ENCODE measurements at places on chromosomes 7 and 10.

DNA sequence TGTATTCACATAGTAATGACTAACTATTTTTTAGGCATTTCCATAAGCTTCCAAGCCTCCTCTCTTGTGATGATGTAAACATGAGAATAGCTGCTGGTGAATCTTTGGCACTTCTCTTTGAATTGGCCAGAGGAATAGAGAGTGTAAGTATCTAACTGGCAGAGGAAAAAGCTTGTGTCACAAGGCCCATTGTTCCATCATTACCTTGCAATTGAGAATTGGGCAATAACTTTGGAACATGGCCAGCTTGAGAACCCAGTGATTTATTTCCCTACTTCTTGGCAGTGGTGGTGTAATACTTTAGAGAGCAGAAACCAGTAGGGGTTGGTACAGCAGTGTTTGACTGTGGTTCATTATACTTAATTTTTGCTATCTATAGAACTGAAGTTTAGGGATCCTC is 12.0 kb downstream of the IFRD1 start:
- DNase-seq, result no peak

GRCh38 chr7:44845451-44845850 is 2.4 kb downstream of the H2AZ2 start:
- no peak for DNase-seq

DNA sequence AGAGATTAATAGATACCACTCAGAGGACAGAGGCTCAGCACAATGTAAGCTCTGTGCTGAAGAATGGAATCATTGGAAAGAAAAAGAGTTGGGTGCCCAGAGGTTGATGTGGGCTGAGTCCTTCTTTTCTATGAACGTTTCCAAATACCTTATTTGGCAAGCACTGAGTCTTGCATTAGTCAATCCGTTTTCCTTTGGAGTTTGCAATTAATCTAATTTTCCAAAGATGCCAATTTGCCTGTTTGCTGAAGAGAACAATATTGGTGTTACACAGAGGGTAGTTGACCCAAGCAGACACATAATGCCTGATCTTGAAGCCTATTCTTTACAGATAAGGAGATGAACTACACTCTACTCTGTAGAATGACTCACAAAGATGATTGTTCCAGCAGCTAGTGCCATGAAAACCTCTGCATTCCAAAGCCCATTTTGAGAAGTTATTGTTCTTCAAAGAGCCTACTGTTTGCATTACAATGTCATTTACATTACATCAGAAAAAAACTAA is 55.4 kb upstream of the MET start:
- DNase-seq, result no peak

GRCh38 chr7:31744294-31744874 is 57.4 kb downstream of the PPP1R17 start:
- peak; percentile 51 for DNase-seq

GRCh38 chr7:77958436-77958835 is 159.9 kb downstream of the PHTF2 start:
- no peak for DNase-seq

- DNase-seq, result no peak
Measured at GRCh38 chr10:129157185-129157584, 309.9 kb upstream of the MGMT start.

DNA sequence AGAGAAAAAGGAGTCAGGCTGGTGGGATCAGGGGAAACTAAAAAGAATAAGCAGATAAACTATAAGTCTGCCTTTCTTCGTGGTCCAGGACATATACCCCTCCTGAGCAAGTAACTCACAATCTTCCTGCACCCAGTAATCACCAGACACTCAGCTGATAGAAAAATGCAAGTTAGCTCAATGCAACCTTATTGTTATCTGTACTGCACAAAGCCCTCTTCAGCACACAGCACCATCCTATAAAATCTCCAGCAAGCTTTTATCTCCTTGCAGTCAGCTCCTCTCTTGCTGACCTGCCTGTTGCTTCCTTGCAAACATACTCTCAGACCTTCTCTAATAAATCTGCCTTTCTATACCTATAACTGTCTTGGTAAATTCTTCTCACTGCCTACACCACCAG is 6.7 kb downstream of the SLC37A3 start:
- DNase-seq, result no peak

GRCh38 chr10:117188371-117188770 is 8.9 kb upstream of the KCNK18 start:
- DNase-seq, result no peak

- no peak for DNase-seq
Measured at GRCh38 chr10:131746241-131746711, 154.5 kb upstream of the PPP2R2D start.

DNA sequence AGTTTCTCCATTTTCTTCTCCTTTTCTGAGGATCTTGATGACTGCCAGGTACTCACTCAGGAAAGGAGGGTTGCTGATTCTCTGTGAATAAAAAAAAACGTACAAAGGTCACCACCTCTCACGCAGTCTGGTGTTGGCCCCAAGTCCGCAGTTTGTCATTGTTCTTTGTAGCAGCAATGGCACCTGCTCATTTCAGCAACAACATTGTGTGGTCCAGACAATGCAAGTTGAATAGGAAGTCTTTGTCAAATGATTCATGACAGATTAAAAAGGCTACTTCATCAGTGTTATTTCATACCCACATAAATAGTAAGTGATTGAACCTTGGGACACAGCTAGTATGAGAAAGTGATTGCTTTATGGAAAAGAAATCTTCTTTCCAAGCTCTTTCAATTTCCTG is 653.5 kb upstream of the MGMT start:
- no peak for DNase-seq

- DNase-seq, result peak; percentile 49
Measured at GRCh38 chr10:90872648-90873020, 860 bp downstream of the RPP30 start.

DNA sequence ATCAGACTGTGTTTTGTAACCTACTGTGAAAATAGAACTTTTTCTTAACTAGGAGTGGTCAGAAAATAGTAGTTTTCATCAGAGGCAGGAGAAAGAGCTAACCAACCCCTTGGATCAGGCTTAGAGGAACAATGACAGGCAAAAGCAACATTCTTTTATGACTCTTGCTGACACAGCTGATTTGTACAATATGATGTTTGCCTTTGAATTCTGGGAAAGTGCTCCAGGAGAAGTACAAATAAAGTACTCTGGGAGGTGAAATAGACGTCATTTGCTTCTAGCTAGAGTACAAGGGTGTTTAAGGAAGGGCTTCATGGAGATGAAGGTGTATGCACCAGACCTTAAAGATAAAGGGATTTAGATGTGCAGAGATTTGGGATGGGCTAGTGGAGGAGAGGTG is 75.1 kb upstream of the KIAA1217 start:
- DNase-seq, result no peak

DNA sequence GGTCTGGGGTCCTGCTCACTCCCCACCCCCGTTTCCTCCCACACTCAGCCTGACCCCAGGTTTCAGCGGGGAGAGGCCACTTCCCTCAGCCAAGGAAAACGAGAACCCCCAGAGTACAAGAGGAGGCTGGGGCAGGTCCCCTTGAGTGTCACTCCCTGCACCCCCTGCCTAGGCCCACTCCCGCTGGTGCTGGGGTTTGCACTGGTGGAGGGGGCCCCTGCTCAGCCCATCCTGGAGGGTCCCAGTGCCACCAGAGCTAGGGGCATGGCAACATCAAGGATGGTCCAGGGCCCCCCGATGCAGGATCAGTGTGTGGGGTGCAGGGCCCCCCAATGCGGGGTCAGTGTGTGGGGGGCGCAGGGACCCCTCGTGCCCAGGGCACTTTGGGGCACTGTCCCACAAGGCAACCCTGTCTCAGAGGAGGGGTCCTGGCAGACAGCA is 70.5 kb upstream of the KCTD7 start:
- DNase-seq, result no peak

GRCh38 chr7:115662120-115662519 is 368.4 kb downstream of the TFEC start:
- DNase-seq, result no peak

- no peak for DNase-seq
Measured at GRCh38 chr7:69678494-69679187, 80.4 kb downstream of the AUTS2 start.

- no peak for DNase-seq
Measured at GRCh38 chr7:33744293-33745075, 160.9 kb upstream of the BMPER start.

GRCh38 chr7:128265906-128266300 is 24.8 kb downstream of the LEP start:
- no peak for DNase-seq

DNA sequence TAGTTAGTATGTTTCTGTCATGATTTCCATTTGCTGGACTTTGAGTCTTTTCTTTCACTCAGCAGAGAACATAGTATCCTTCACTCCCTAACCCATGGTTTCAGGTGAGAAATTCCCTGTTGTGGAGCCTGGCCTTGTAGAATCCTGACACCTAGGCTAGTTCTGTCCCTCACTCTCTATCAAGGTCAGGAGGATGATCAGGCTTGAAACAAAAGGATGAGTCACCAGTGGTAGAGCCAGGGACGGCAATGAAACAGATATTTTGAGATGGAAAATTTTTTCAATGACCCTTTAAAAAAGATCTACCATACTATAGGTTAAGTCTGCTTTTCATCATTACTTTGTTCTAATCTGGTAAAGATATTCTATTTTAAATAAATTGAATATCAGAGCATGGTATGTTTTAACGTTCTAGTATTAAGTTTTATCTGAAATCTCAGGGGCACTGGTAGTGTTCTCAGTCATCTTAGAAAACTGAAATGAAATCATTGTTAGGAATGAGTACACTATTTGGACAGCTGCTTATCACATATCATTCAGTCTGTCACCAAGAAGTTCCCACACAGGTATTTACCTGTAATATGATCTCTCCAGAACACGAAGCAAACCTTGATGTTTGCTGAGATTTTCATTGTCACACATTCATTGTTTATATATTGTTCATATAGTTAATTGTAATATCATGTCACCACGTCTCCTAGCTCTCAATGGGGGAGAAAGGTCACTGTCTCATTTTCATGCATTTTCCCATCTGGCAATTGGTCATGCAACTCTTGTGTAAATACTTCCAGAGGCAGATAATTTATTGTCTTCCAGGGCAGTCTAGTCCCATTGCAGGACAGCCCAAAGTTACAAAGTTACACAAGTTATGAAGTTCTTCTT is 299.9 kb upstream of the LRRTM3 start:
- DNase-seq, result no peak

DNA sequence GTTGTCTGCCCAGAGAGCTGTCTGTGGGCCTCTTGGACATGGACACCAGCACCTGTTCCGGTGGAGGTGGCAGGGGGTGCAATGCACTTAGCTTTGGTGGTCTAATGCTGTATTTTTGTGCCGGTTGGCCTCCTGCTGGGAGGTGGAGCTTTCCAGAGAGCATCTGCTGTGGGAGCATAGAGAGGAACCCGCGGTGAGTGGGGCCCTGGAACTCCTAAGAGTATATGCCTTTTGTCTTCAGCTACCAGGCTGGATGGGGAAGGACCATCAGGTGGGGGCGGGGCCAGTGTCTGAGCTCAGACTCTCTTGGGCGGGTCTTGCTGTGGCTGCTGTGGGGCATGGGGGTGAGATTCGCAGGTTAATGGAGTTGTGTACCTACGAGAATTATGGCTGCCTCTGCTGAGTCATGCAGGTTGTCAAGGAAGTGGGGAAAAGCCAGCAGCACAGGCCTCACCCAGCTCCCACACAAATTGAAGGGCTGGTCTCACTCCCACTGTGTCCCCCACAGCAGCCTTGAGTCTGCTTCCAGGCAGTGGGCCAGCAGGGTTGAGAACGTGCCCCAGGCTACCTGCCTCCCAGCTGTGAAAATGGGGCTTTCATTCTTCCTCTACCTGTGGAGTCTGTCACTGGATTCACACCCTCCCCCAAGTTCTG is 29.0 kb downstream of the JAKMIP3 start:
- no peak for DNase-seq

DNA sequence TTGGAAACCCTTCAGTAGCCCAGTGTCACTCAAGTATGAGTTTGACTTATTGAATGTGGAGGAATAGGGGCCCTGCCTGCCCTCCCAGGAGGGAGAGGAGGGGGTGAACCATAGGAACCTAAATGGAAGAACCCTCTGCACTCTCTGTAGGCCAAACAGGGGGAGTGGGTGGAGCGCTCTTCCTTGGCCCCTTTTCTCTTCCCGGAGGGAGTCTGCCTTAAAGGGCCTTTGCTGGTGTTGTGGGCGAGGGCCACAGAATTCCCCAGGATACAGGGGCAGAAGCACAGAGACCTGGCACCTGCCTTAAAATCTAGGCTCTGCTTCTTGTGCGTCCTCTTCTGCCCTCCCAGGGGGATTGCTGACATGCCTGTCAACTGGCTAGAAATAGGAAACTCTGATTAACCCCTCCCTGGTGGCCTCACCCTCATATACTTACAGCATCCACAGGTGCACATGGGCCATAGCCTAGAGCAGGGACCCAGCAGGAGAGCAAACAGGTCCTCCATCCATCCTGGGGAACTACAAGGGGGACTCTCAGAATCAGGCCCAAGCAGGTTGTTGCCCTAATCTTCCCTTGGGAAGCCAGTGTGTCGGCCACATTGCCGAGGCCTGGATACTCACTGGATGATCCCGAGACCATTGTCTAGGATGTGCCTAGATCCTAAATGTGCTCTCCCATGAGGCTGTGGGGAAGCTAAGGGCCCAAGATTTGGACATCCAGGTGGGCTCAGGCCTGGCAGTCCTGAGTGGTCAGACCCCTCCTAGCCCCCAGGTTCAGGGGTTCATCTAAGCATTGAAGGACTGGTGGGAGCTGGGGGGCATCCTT is 3.4 kb downstream of the TRIM8 start:
- DNase-seq, result no peak

GRCh38 chr10:99656199-99657064 is 2.9 kb upstream of the ENTPD7 start:
- DNase-seq, result no peak

DNA sequence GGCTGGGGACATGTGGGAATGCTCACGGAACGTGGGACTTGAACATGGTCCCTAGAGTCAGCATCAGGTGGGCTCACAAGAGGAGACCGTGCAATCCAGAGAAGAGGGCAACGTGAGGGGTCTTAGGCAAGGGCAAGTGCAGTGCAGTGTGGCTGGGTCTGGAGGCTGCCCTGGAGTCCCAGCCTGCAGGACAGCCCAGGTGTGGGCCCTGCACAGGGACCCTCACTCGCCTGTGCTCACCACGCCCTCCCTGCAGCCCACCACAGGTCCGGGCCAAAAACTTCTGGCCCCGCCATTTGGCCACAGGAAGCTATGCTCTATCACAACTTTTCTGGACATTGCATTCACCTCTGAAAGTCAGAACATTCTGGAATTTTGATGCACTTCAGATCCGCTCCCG is 133.5 kb downstream of the PAXIP1 start:
- no peak for DNase-seq

DNA sequence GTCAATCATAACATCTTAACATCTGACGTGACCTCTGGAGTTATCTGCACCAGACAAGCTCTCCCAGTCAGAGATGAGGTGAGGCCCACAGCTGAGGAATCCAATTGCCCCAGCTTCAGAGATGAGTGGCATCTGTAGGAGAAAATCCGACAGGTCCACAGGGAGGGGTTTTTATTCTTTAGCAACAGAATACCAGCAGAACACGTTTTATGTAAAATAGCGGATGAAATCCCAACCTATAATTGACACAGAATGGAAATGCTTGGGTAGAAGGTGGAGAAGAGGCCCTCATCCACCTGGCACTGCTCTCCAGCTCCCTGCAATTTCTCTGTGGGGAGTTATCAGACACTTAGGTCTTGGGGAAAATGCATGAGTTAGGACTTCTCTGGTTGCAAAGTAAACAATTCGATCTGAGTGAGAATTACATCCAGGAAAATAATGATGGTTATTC is 144.2 kb upstream of the NRP1 start:
- no peak for DNase-seq

- no peak for DNase-seq
Measured at GRCh38 chr10:14926061-14926470, 27.8 kb downstream of the DCLRE1C start.

- no peak for DNase-seq
Measured at GRCh38 chr7:3431306-3431705, 130.3 kb downstream of the SDK1 start.

All from stimulated activated CD4-positive, alpha-beta T cell treated with anti-CD3 and anti-CD28 coated beads, Interleukin-1b, Interleukin-23, amount 100 ng/mL, for 48 hours (primary cell).